ENCODE measurements at places on chromosomes 1 and 21.

- DNase-seq: no peak
These were observed 4.3 kb upstream of the MX2 start for GRCh38 chr21:41357546-41357945.

- DNase-seq: no peak
These were observed 7.1 kb upstream of the TBX19 start for GRCh38 chr1:168273575-168273974.

GRCh38 chr1:236812334-236813030, 17.4 kb downstream of the MTR start:
- no peak for DNase-seq

DNA sequence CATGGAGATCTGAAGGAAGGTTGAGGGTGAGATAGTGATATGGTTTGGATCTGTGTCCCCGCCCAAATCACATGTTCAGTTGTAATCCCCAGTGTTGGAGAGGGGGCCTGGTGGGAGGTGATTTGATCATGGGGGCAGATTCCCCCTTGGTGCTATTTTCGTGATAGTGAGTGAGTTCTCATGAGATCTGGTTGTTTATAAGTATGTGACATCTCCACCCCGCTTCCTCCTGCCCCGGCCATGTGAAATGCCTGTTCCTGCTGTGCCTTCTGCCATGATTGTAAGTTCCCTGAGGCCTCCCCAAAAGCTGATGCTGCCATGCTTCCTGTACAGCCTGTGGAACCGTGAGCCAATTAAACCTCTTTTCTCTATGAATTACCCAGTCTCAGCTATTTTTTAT, 451.9 kb upstream of the VAMP3 start:
- DNase-seq: no peak

DNA sequence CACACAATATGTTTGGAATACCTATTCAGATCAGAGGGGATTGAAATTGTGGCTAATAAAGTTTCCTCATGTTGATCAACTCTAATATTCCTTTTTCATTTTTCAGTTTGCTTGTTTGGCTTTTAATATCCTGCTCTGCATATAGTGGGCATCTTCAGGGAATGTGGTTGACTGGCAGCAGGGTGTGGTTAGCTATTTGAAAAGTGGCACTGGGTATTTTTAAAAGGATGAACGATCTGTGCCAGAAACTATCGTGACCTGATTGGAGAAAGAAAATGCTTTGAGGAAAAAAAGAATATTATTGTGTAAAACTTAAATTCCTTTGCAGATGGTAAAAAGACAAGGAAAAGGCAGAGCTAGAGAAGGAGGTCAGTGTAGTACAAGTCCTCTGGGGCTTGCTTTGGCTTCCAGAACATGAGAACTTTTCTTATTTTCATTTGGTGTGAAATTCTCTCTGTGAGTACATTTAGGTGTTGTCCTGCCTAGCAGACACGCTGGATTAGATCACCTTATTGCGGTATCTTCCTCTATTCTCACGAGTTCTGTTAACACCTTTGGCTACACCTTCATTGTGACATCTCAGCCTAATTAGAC, 329.7 kb upstream of the SNX7 start:
- no peak for DNase-seq

DNA sequence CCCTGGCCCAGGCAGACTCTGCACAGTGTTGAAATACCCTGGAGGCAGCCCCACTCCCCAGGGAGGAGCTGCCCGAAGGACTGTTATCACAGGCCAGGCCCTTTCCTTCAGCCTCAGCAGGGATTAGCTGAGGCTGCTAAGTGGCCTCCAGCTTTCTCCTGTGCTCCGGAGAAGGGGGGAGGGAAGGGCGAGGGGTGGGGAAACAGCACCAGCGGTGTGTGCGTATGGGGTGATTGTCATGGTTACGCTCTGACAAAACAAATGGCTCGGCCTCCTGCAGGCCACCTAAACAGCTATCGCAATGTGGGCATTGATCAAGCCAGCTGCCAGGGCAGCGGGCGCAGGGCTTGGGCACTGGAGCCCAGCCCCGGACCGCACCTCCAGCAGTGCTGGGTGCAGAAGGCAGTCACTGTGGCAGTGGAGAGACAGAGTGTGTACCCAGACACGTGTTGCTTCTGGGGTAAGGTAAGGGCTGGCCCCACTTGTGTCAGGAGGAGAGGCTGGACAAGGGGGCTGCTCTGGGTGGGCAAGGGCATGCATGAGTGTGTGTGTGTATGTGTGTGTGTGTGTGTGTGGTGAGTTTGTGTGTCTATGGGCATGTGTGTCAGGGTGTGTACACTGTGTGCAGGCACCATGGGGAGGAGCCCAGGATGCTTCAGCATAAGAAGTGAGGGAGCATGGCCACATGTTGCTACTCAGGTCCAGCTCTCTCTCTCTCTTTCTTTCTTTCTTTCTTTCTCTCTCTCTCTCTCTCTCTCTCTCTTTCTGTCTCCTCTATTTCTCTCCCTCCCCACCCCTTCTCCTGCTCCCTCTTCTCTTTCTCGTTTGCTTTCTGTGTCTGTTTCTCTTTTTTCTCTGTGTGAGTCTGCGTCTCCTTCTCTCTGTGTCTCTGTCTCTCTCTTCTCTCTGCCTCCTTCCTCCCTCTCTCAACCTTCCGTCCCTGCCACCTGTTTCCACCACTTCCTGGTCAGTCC, at the start of gene VWA5B1:
Gene VWA5B1 (plus strand): TSS at position 252 of the 974 bp plus-strand sequence. CDS start 19,727 bp downstream, outside the sequence.
- DNase-seq: no peak

DNA sequence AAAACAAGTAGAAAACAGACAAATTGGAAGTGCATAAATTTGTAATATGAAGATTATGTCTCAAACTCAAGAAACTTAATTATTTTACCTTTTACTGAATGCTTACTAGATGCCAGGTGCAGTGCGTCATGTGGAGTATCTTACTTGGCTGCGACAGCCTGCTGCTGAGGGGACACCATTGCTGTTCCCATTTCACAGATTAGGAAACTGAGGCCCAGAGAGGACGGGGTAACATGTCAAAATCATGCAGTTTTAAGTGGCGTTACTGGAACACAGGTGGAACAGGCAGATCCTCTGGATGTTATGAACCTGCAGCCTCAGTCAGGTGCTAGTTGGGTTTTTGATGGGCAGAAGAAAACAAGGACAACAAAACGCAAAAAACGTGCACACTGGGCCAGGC, 7.3 kb upstream of the DHRS3 start:
- DNase-seq: no peak

DNA sequence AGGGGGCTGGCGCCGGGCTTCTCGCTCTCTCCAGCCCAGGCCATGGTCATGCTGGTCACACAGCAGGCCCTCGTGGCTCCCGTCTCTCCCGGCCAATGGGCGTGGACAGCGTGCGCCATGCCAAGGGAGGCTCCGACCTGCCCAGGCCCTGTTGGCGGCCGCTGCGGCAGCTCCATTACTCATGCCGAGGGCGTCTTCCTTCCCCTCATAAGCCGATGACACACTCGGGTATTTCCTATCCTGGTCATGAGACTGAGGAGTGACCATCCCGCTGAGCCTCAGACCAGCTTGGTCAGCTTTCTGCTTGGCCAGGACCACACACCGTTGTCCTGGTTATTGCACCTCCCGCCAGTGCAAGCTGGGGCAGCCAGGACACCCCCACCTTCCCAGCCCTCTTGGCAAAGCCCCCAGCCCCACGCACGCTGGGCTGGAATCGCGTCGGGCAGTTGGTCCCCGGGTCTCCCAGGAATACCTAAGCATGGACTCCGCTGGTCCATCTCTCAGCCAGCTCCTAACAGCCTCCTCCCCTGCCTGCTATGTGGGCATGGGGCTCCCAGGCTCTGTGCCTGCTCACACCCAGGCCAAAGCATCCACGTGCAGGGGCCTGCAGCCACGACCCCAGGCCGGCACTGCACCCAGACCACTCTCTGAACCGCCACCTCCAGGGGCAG, 49.8 kb downstream of the ARHGEF16 start:
- peak; percentile 92 for DNase-seq

- no peak for DNase-seq
These were observed 2.9 kb downstream of the CHAF1B start for GRCh38 chr21:36388096-36388495.

DNA sequence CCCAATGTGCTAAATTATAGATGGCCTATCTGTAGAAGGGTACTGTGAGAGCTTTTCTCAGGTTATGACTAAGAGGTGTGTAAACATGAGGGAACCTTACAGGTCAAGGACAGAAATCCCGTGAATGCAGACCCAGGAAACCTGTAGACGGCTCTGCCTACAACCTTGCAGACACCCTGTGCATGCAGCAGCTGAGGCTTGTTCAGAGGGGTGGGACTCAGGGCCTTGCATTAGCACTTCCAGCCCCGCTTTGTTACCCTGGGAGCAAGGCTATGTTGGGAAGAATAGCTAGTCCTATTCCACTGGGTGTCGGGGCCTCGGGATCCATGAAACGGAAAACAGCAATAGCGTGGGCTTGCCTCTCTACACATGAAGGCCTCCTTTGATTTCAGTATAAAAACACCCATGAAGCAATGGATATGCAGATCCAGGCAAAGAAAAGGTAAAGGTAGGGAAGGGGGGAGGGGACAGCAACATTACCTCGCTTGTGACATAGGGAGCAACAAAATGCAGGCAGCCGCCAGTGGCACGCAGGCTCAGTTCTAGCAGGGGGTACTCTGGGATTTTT, 9.5 kb upstream of the NDUFS5 start:
- no peak for DNase-seq

DNA sequence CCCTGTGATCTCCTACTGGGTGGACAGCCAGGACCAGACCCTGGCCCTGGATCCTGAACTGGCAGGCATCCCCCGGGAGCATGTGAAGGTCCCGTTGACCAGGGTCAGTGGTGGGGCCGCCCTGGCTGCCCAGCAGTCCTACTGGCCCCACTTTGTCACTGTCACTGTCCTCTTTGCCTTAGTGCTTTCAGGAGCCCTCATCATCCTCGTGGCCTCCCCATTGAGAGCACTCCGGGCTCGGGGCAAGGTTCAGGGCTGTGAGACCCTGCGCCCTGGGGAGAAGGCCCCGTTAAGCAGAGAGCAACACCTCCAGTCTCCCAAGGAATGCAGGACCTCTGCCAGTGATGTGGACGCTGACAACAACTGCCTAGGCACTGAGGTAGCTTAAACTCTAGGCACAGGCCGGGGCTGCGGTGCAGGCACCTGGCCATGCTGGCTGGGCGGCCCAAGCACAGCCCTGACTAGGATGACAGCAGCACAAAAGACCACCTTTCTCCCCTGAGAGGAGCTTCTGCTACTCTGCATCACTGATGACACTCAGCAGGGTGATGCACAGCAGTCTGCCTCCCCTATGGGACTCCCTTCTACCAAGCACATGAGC, 17.2 kb upstream of the SLC25A44 start:
- DNase-seq: no peak

DNA sequence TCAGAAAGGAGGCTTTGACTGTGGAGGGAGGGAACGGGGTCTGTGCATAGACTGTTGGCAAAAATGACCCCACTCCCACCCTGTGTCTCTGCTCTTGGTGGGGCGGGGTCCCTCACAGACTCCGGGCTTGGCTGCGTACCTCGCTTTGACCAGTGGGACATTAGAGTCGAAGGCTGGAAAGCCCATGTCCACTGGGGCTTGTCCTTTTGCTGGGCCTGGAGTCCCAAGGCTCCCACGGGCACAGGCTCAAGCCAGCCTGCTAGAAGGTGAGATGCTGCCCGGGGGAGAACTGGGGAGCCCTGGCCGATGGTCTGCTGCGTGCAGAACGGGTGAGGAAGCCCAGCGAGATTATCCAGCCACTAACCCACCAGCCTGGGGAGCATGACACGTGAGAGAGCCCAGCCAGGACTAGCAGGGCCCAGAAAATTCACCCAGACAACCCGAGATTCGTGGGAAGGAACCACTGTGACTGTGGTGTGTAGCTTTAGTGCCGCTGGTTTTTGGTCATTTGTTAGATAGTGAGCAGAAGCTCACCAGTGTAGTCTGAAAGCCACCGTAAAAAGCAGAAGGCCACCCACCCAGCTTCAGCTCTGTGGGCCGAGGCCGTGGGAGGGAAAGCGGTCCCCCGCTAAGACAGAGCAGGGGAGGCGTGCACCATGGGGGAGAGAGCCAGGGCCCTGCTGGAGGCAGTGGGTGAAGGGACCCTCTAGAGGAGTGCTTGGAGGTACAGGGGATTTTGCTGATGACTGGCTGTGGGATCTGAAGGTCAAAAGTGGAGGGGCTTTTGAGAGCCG, 78.3 kb upstream of the C1orf174 start:
- no peak for DNase-seq

- peak; percentile 41 for DNase-seq
These were observed 121.1 kb upstream of the RAVER2 start for GRCh38 chr1:64623750-64624191.

GRCh38 chr1:20386323-20387081, 95.8 kb downstream of the VWA5B1 start:
- DNase-seq: no peak

- DNase-seq: no peak
These were observed 21.2 kb upstream of the EPRS1 start for GRCh38 chr1:220067269-220068204.

DNA sequence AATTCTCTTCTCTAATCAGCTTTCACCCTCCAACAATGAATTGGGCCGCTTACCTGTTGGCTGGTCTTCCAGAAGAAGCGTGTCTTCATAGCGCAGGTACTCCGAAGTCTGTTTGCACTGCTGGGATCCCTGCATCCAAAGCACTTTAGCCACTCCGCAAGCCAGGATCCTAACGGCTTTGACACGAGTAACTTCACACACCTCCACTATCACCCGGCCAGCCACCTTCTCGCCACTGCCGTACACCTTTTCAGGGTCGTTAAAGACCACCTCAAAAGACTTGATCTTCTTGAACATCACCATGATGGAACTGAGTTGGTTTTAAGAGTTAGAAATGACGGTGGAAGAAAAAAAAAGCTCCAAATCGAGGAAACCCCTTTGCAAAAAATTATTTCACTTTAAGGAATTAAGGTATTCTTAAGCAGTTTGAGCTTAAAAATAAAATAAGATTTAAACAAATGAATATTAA, 381 bp downstream of the TXNIP start:
- peak; percentile 26 for DNase-seq

DNA sequence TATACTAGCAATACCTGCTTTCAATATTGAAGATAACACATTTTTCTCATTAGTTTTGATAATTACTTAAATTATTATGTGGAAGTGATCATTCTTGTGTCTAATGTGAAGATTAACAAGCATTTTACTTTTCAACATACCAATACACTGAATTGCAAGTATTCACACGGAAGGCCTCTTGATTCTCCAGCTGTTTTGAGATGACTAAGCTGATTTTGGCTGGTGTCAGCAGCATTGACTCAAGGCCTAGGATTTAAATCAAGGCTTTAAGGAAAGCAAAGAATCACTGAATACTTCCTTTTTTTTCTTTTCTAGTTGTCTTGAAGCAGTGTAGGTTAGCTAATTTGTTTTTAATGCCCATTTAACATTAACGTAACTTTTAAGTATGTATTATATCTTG, 373.7 kb downstream of the SRGAP2C start:
- DNase-seq: peak; percentile 10

DNA sequence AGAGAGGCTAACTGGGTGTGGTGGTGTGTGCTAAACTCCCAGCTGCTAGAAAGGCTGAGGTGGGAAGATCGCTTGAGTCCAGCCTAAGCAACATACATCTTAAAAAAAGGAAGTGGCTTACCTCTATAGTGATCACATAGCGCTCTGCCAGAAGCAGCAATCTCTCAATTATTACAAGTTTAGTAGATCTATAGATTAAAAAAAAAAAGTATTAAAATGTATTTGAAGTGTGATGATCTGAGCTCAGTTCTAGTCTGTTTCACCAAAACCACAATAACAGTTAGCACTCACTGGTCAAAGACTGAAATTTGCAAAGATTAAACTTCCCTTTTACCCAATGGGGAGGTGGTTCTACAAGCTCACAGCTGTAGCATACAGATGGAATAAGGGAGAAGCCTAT, 76.3 kb downstream of the USP24 start:
- no peak for DNase-seq
